ENCODE measurements at places on chromosomes 2 and 18. TPM values are rescaled to one million over a fixed set of nuclear protein-coding genes. Genes with fewer than 3 reads are reported as not detected.

GRCh38 chr2:64474121-64474571 lies 20.2 kb downstream of the LGALSL start:
- no peak for DNase-seq
- peak overlapping the region; percentile 44 for H3K27ac ChIP-seq
- H3K4me3 ChIP-seq, result peak overlapping the region; percentile 45
- H3K4me1 ChIP-seq, result peaks cover 13% of the 10 kb centered on the region

DNA sequence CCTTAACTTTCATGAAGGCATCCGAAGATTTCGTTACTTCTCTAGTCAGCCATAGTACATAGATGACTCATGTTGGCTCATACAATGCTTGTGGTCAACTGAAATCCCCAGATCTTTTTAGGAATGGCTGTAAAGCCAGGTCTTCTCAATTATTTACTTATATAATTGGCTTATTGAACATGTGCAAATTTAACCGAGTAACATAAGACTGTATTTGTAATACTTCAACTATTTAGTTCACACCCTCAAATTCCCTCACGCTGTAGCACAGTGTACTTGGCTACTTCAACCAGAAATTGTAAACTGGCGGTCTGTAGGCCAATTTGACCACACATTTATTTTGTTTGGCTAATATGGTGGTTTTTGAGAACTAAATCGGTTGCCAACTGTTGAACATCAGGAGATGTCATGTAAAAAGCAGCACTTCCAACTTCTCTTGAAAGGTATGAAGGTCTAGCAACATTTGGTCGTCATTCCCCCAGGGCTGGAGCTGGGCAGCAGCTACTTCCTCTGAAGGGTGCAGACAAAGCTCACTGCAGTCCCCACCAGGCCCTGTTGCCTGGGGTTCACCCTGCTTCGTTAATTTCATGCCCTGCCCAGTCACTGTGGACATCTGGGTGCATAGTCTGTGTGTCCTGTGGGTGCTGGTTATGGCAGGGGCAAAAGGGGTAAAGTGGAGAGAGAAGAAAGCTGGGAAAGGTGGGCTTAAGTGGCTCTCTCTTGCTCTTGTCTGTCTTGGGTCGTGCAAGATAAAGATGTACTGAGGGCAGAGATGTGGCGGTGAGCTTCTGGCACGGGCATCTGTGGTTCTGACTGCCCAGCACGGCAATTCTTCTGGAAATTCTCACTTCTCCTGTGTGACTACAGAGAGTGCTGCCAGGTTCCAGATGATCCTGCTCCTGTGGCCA lies 3.2 kb upstream of the SH3RF3 start:
- no peak overlapping the region for H3K4me3 ChIP-seq
- H3K4me1 ChIP-seq, result peaks cover 15% of the 10 kb centered on the region
- DNase-seq, result no peak
- H3K27me3 ChIP-seq, result peaks cover 28% of the 10 kb centered on the region
- no peak overlapping the region for H3K27ac ChIP-seq
- H3K36me3 ChIP-seq, result no peaks in the 10 kb centered on the region

GRCh38 chr2:2825516-2826208 lies 494.6 kb upstream of the MYT1L start:
- H3K36me3 ChIP-seq, result no peaks in the 10 kb centered on the region
- H3K27me3 ChIP-seq, result no peaks in the 10 kb centered on the region
- H3K4me1 ChIP-seq, result no peaks in the 10 kb centered on the region
- no peak overlapping the region for H3K27ac ChIP-seq
- no peak for DNase-seq
- H3K4me3 ChIP-seq, result no peak overlapping the region

DNA sequence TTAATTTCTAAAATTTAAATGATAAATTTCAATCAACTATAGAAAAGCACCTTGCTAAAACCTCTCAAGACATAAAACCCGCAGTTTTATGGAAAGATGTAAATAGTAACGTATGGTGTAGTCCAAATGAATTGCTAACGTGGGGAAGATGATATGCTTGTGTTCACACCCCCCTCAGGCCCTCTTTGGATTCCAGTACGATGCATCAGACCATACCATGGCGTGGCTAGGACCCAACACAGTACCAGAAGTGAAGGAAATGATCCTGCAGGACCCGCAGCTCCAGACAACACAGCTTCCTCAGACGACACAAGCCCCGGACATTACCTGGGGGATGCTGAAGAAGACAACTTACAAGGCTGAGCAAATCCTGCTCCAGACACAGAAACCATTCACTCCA lies 60.1 kb upstream of the DYSF start:
- no peak for DNase-seq
- no peak overlapping the region for H3K27ac ChIP-seq
- H3K4me3 ChIP-seq, result no peak overlapping the region

DNA sequence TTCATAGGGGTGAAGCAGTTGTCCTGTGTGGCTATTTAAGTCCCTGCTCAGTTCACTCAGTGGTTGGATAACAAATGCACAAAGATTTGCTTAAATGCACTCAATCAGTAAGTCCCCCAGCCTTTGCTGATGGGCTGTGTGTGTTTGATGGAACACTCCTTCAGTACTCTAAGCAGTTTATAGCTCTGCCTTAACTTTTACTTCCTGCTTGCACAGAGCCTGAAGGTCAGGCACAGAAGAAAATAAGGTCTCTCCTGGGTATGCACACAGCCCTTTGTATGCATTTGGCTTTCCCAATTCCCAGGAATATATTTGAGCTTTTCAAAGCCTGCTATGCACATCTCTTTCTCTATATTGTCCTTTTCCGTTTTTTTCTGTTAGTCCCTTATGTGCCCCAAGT lies 208.7 kb upstream of the STK17B start:
- no peaks in the 10 kb centered on the region for H3K27me3 ChIP-seq
- peaks cover 6% of the 10 kb centered on the region for H3K4me1 ChIP-seq
- H3K36me3 ChIP-seq, result no peaks in the 10 kb centered on the region
- DNase-seq, result no peak
- no peak overlapping the region for H3K27ac ChIP-seq

DNA sequence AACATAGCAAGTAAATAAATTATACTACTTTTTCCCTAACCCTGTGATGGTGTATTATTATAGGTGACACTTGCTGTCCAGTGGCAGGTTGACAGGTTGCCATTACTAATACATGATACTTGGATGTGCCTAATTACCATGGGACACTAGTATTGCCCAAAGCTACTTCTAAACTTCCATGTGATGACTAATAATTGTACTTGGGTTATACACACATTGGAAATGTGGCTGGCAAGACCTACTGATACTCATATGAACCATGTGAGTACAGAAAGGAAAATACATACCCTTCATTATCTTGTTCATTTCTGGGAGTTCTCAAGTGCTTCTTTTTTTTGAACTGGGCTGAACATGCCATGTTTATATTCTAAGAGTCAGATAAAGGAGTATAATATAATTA lies 156.4 kb downstream of the IKZF2 start:
- no peak overlapping the region for H3K4me3 ChIP-seq
- no peak overlapping the region for H3K27ac ChIP-seq
- DNase-seq, result no peak
- H3K4me1 ChIP-seq, result peaks cover 10% of the 10 kb centered on the region

DNA sequence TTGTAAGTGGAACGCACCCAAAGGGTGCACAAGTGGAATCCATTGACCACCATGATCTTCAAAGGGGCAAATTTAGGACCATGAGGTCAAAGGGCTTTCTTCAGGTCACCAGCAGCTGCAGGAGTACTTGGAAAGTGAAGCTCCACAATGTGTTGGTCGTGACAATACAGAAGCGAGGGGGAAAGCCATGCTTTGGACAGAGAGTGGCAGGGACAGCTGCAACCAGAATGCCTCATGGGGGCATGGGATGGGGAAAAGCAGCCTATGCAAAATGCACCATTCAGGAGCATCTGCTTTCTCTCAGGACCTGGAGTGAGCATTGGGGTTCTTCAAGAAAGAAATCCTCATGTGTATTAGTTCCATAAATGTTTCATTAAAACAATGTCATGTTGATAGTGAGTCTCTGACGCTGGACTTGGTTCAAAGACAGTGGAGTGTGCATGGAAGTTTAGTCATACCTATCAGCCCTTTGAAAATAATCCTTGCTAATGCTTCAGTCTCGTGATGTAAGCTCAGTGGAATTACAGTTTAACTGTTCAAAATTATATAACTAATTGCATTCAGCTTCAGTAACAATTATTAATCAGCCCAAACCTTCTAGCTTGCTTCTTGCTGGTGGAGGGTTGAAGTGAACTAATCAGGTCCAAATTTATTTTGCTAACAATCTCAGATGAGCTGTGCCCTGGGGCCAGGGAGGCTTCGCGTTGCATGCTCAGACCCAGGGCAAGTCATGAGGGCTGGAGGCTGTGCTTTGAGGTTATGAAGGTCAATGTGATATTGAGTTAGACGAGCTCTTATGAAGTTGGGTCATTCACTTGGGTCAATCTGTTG lies 41.6 kb downstream of the ACKR3 start:
- peaks cover 31% of the 10 kb centered on the region for H3K27me3 ChIP-seq
- no peak for DNase-seq
- no peak overlapping the region for H3K4me3 ChIP-seq
- H3K4me1 ChIP-seq, result no peaks in the 10 kb centered on the region
- H3K36me3 ChIP-seq, result no peaks in the 10 kb centered on the region

DNA sequence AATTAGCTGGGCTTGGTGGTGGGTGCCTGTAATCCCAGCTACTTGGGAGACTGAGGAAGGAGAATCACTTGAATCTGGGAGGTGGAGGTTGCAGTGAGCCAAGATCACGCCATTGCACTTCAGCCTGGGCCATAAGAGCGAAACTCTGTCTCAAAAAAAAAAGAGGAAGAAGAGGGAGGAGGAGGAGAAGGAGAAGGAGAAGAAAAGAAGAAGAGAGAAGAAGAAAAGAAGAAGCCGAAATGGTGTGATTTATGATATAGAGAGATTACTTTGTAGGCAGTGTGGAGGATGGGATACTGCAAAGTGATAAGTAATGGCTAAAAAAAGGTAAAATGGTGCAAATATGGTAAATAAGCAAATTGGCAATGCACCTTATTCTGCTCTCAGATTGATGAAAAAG lies 25.1 kb downstream of the THNSL2 start:
- H3K4me3 ChIP-seq, result no peak overlapping the region
- no peaks in the 10 kb centered on the region for H3K36me3 ChIP-seq
- H3K27me3 ChIP-seq, result peaks cover 40% of the 10 kb centered on the region
- no peak for DNase-seq
- H3K27ac ChIP-seq, result no peak overlapping the region
- H3K4me1 ChIP-seq, result peaks cover 7% of the 10 kb centered on the region

DNA sequence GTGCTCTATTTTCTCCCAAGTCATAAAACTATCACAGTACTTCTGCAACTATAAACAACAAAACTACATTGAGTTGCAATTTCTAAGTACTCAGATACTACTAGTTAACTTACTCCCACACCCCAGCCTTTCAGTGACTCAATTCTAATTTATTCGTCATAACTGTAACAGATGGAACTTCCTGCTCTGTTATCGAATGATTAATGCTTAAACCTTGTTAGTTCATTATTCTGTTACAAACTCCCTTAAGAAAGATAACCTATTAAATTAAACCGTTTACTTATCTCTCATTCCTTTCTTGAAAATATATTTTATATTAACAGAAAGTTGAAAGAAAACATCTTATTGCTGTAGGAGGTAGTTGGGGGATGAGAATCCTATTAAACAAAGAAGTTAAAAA lies 17.0 kb downstream of the TNFAIP6 start:
- H3K27ac ChIP-seq, result no peak overlapping the region
- H3K4me1 ChIP-seq, result no peaks in the 10 kb centered on the region
- no peaks in the 10 kb centered on the region for H3K36me3 ChIP-seq
- H3K4me3 ChIP-seq, result no peak overlapping the region
- no peak for DNase-seq
- peaks cover 2% of the 10 kb centered on the region for H3K27me3 ChIP-seq

GRCh38 chr2:51103205-51103604 lies 71.3 kb upstream of the NRXN1 start:
- DNase-seq, result no peak
- H3K4me3 ChIP-seq, result no peak overlapping the region
- no peaks in the 10 kb centered on the region for H3K36me3 ChIP-seq
- no peaks in the 10 kb centered on the region for H3K4me1 ChIP-seq
- H3K27ac ChIP-seq, result no peak overlapping the region
- no peaks in the 10 kb centered on the region for H3K27me3 ChIP-seq

- no peaks in the 10 kb centered on the region for H3K36me3 ChIP-seq
- no peak overlapping the region for H3K27ac ChIP-seq
- DNase-seq, result no peak
- peaks cover 15% of the 10 kb centered on the region for H3K27me3 ChIP-seq
- peaks cover 19% of the 10 kb centered on the region for H3K4me1 ChIP-seq
- H3K4me3 ChIP-seq, result peak overlapping the region; percentile 75
Observed at GRCh38 chr18:47953471-47953931, 23.0 kb upstream of the SMAD2 start.

GRCh38 chr18:70024829-70025228 lies 77.2 kb upstream of the CD226 start:
- no peak overlapping the region for H3K27ac ChIP-seq
- peaks cover 66% of the 10 kb centered on the region for H3K36me3 ChIP-seq
- no peaks in the 10 kb centered on the region for H3K27me3 ChIP-seq
- DNase-seq, result no peak

- peaks cover 41% of the 10 kb centered on the region for H3K36me3 ChIP-seq
- DNase-seq, result peak; percentile 38
- no peaks in the 10 kb centered on the region for H3K27me3 ChIP-seq
Observed at GRCh38 chr2:240584486-240585031, 2.0 kb upstream of the CAPN10 start.

GRCh38 chr2:158762336-158762735 lies 32.8 kb upstream of the DAPL1 start:
- H3K27me3 ChIP-seq, result no peaks in the 10 kb centered on the region
- no peaks in the 10 kb centered on the region for H3K4me1 ChIP-seq
- H3K4me3 ChIP-seq, result no peak overlapping the region
- DNase-seq, result no peak

GRCh38 chr2:232959139-232959538 lies 53.9 kb downstream of the NGEF start:
- H3K27me3 ChIP-seq, result no peaks in the 10 kb centered on the region
- no peak overlapping the region for H3K4me3 ChIP-seq
- H3K36me3 ChIP-seq, result no peaks in the 10 kb centered on the region
- DNase-seq, result no peak
- H3K4me1 ChIP-seq, result peaks cover 46% of the 10 kb centered on the region

GRCh38 chr2:15367205-15367604 lies 193.9 kb downstream of the NBAS start:
- peaks cover 23% of the 10 kb centered on the region for H3K4me1 ChIP-seq
- H3K27me3 ChIP-seq, result no peaks in the 10 kb centered on the region
- H3K27ac ChIP-seq, result no peak overlapping the region
- DNase-seq, result no peak
- no peak overlapping the region for H3K4me3 ChIP-seq
- H3K36me3 ChIP-seq, result peaks cover 44% of the 10 kb centered on the region

Gene DDX18
- total RNA-seq, result 98.9 TPM

Gene LDLRAD4
- 70.1 TPM for total RNA-seq

Gene HOXD3
- total RNA-seq, result not detected

Gene NT5C1B
- not detected for total RNA-seq

Gene ASNSD1
- total RNA-seq, result 27.5 TPM

Gene ANKRD30BL
- total RNA-seq, result not detected

Gene SP140
- total RNA-seq, result 330 TPM

Gene CASP10
- total RNA-seq, result 9.5 TPM

Gene VWC2L
- total RNA-seq, result not detected

Gene CDH2
- total RNA-seq, result not detected

All from activated B cell treated with CpG ODN at 0.5 μM for 24 hours (primary cell).